ENCODE measurements at places on chromosomes 4 and X.
A peak's percentile ranks its signal among the peaks of the same experiment; 100 is the strongest.

DNA sequence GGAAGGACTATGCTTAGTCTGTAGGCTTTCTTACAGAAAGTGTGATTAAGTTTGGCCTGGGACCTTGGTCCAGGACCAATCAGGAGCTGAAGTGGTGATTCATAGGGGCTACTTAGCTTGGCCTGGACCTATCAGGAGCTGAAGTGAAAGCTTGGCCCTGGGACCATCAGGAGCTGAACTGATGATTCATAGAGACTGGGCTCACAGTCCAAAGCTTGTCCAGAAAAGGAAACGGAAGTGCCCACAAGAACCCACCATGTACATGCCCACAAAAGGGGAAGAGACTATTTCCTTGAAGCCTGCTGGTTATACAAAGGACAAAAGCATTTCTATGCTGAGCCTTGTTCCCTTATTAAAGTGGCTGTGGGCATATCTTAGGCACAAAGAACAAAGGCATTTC is 12.6 kb downstream of the TENT5D start:
- no peak for DNase-seq

DNA sequence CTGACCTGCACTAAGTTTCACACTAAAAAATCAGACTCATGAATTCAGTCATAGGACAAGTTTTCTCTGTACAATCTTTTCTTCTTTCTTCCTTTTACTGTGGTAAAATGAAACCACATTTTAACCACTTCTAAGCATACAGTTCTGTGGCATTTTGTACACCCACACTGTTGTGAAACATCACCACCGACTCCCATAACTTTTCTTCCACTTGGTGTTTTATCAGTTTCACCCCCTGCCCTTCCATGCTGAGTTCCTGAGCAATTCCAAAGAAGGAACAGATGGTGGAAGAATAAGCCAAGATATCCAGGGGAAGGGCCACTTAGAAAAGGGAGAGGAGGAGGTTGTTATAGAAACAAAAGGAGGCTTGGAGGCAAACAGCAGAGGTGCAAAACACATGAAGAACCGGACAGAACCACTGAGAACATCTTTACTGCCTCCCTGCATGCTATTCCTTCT is 22.6 kb downstream of the SLC25A4 start:
- peak; percentile 74 for DNase-seq

GRCh38 chrX:13664020-13664419 is 11.1 kb downstream of the TCEANC start:
- no peak for DNase-seq

- no peak for DNase-seq
Observed at GRCh38 chr4:155999725-156000124, 46.1 kb upstream of the CTSO start.

DNA sequence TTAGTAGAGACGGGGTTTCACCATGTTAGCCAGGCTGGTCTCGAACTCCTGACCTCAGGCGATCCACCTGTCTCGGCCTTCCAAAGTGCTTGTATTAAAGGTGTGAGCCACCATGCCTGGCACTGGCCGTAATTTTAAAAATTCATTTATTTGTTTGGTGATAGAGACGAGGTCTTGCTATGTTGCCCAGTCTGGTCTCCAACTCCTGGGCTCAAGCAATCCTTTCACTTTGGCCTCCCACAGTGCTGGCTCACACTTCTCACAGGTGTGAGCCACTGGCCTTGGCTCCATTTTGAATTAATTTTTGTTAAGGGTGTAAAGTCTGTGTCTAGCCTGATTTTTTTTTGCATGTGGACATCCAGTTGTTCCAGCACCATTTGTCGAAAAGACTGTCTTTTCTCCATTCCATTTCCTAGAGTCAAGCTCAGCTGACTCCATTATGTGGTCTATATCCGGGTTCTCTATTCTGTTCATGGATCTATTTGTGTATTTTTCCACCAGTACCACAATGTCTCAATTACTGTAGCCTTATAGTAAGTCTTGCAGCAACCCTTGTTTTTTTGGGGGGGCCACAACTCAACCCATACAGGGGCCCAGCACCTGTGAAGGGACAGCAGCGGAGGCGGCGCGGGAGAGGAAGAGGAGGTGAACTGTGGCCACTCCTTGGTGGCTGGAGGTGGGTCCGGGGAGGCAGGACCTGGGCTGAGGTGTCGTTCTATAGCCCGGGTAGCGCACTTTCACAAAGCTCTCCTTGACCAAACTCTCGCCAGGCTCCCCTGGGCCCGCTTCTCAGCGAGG is 1.5 kb upstream of the NSD2 start:
- DNase-seq = no peak

- peak; percentile 6 for DNase-seq
Observed at GRCh38 chrX:22171287-22172060, 101.2 kb upstream of the CBLL2 start.

DNA sequence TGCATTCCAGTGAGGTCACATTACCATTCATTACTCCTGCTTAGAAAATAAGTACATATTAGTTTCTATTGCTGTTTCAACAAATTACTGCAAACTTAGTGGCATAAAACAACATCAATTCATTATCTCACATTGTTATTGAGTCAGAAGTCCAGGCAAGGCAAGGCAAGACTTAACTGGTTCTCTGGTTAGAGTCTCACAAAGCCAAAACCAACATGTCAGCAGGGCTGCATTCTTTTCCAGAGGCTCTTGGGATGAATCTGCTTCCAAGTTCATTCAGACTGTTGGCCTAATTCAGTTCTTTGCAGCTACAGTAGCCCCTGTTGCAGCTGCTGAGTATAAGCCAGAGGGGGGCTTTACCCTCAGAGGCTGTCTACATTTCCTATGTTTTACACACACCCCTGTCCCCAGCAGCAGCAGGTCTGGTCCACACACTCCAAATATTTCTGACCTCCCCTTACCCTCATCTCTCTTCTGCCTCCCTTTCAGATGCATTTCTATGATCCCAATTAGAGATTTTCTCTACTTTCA is 892.1 kb upstream of the EPHA5 start:
- no peak for DNase-seq

DNA sequence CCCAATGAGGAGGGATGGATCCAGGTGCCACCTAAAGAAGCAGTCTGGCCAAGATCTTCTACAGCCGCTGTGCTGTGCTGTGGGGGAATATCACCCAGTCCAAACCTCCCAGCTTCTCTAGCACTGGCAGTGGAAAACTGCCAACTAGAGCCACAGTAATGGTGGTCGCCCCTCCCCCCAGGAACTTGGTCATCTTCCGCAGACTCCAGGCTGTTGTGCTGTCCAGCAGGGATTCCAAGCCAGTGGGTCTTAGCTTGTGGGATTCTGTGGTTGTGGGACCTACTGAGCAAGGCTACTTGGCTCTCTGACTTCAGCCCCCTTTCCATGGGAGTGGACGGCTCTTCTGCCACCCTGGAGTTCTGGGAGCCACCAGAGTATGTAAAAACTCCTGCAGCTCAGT is 18.2 kb downstream of the GPRASP1 start:
- no peak for DNase-seq

GRCh38 chr4:184583738-184584502 is 65.3 kb downstream of the CASP3 start:
- DNase-seq = no peak
